ENCODE measurements at places on chromosomes 3 and 15.

GRCh38 chr3:55795746-55796145 lies 308.6 kb upstream of the WNT5A start:
- DNase-seq: no peak

DNA sequence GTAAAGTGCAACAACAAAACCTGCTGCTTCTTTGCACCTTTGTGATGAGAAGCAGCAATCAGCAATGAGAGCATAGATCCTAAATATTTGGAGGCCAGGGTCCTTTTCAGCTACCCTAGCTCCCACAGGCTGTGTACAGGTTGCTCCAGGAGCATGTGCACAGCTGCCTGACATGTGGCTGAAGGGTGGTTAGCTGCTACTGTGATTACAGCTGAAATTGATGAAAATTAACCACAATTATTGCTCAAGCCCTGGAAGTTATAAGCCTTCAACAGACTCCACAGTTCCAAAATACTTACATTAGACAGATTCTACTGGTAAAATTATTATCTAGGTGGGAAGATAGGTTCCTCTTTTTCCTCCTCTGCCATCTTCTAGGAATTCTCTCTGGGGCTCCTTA lies 28.5 kb downstream of the COMMD2 start:
- DNase-seq: no peak

GRCh38 chr3:194279101-194279500 lies 72.0 kb downstream of the CPN2 start:
- DNase-seq: no peak

- DNase-seq: no peak
Measured at GRCh38 chr3:134059671-134060560, 30.2 kb upstream of the SLCO2A1 start.

- DNase-seq: no peak
Measured at GRCh38 chr3:133629146-133629545, 32.6 kb downstream of the TOPBP1 start.

- DNase-seq: no peak
Measured at GRCh38 chr3:9749296-9749644, 482 bp upstream of the OGG1 start.

- no peak for DNase-seq
Measured at GRCh38 chr3:41430886-41431285, 231.6 kb downstream of the CTNNB1 start.

GRCh38 chr3:129611812-129612533 lies 5.5 kb upstream of the PLXND1 start:
- DNase-seq: no peak

DNA sequence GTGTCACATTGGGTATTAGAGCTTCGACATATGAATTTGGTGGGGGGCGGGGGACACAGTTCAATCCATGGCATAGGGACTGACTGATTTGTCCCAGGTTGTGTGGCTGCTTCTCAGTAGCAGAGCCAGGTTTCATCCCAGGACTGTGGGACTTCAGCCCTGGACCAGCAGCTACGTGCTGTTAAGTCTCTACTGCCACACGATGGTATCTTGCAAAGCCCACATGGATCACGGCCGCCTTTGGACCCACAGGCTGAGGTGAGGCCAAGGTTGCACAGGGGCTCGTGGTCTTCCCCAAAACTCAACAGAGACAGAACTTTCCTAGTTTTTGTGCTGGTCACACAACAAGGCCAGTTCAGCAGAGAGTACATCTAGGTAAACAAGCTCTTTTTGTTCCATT lies 97.4 kb downstream of the LRRK1 start:
- DNase-seq: no peak

- DNase-seq: no peak
Measured at GRCh38 chr3:12884186-12884680, 42.9 kb upstream of the RPL32 start.

DNA sequence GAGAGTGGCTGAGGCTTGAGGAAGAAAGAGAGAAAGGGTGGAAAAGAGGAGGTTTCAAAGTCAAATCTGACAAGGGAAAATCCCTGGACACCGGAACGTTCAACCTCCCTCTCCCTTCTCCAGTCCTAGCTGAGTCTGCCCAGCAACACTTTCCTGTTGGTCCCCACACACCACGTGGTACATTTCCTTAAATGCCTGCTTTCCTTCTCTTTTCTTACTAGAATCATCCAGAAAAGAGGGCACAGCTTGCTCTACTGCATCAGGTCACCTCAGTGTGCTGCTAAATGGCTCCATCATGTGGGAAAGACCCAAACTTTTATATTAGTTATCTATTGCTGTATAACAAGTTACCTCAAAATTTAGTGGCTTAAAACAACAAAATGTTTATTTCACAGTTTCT lies 181.2 kb downstream of the NECTIN3 start:
- DNase-seq: no peak

GRCh38 chr3:98964784-98965183 lies 63.3 kb upstream of the DCBLD2 start:
- DNase-seq: no peak

DNA sequence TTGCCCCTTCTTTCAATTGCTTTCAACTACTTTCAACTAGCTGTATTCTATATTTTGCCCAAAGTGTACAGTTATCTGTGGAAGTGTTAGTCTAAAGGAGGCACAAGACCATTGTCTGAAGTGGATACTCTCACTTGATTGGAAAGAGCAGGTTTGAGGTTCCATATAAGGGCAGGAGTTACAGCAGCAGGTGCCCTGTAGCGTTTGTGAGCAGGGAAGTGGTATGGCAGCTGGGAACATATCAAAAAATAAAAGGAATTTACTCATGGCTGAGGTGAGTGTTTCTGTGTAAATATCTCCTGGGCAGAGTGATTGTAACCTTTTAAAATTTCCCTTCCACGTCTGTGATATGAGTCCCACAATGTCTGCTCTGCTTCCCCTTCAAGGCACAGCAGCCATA lies 38.5 kb upstream of the DNAJC13 start:
- DNase-seq: no peak

GRCh38 chr3:30073622-30074021 lies 532.8 kb upstream of the TGFBR2 start:
- no peak for DNase-seq

DNA sequence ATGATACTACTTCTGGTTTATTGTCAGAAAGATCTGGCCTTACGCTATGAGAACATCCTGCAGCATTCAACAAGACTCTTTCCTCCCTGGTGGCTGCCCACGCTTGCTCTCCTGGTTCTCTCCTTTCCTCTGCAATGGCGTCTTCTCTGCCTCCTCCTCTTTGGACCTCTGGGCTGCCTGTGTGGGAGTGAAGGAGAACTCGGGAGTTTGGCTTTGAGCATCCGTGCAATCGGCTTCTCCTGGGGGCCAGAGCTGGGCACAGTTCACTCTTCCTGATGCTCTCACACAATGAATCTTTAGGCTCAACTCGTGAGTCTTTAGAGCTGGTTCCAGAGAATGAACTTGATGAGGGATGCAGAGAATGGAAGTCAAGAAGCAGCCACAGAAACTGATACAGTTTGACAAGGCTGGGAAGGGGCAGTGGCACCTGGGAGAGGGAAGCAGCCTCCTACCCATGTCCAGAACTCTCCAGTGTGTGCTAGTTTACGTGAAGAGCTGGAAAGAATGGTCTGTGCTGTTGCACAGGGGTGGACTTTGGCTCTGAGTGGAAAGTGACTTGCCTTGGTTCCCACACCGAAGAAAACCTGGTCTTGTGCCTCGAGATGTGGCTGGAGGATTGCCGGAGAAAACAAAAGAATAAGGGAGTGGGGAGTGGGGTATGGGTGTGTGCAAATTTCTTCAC lies 37.9 kb downstream of the RPLP1 start:
- no peak for DNase-seq

DNA sequence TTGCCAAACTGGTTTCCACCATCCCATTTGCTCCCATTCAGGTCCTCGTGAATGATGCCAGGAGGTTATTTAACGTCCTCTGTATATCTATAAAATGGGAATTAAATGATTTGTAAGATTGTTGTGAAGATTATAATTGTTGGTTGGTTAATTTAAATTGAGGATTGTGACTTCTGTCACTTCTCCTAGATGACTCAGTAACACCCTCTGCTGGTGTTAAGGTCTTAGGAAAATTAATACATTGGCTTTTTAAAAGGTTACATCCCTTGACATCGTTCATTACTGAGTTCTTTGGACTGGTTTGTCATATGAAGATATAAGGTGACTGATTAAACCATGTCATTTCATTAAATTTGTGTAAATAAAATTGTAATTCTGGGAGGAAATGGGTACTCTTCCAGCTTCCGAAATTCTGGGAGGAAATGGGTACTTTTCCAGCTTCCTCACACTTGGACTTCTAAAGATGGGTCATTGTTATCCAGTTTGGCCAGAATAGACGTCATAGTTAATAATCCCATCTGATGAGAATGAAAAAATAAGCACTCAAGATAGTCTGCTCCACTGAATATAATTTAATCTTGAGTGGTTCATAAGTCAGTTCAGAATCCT lies 33.3 kb upstream of the PAQR5 start:
- DNase-seq: no peak

GRCh38 chr3:147002721-147003120 lies 397.6 kb upstream of the PLSCR5 start:
- no peak for DNase-seq

DNA sequence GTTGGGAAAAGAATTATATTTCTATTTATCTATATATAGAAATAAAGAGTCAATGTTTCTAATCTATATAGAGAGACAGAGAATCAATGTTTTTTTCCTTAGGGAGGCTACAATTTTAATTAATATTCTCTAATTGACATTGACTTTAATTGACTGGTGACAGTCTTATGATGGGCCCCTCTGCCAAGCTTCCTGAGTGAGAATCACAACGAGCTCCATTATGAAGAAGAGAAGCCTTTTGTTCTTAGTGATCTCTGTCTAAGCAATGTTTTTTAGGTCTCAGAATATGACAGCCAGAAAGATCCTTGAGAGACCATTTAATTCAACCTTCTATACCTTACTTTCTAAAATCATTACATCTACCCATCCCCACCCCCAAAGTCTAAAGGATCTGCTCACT lies 70.9 kb downstream of the IGSF11 start:
- DNase-seq: no peak

DNA sequence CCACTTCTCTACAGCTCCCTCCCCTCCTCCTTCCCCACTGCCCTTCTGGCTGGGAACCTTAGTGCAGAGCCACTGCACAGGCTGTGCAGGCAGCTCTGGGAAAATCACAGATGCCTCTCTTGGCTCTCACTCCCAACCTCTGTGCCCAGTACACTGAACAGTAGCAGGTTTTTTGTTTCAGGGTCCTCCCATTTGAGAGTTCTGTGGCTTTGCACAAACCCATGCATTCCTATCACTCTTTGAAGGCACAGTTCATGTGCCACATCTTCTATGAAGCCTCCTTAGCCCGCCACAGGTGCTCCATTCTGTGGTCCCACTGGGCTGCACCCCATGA lies 103.9 kb downstream of the SNRK start:
- no peak for DNase-seq

DNA sequence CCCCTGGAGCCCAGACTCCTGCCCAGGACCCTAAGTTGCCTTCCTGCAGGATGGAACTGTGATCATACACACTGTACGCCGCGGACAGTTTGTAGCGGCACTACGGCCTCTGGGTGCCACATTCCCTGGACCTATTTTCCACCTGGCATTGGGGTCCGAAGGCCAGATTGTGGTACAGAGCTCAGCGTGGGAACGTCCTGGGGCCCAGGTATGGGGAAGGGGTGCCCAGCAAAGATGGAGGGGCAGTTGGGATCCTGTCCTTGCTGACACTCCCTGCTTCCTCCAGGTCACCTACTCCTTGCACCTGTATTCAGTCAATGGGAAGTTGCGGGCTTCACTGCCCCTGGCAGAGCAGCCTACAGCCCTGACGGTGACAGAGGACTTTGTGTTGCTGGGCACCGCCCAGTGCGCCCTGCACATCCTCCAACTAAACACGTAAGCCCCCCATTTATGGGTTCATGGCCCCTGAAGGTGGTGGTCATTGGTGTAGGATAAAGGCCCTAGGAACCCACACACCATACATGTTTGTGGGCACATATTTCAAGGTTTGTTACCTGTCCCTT lies 28.8 kb downstream of the NBEAL2 start:
- DNase-seq: no peak

- DNase-seq: no peak
Measured at GRCh38 chr3:172581757-172582166, 58.5 kb upstream of the TNFSF10 start.

DNA sequence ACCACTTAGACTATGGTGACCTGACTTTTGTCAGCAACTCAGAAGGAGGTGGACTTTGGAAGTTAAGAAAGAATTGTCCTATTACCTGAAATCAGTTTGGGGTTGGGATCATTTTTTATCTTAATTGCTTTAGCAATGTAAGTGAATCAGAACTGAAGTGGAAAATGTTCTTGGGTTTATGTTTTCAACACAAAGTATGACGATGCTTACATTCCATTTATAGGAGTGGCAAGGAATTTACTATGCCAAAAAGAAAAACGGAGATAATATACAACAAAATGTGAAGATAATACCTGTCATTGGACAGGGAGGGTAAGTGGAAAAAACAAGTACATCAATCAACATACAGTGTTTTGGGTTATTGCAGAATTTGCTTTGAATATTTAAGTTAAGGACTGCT lies 116.1 kb downstream of the PDE8A start:
- no peak for DNase-seq

DNA sequence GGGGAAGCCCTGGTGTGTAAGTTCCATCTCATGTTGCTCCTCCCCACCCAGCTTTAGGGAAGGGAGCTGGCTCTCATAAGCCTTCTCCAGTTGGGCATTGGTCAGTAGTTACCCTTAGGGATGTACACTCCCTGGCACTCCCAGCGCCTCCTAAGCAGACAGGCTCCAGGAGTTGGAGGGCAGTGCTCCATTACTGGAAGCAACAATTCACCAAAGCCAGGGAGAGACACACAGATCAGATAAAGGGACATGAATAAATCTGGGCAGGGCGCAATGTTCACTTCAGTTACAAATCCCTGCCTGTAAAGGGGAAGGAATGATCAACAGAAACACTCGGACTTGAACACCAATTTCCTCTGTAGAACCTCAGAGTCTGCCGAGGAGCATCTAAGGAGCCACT lies 169.1 kb upstream of the CTNNB1 start:
- DNase-seq: no peak

DNA sequence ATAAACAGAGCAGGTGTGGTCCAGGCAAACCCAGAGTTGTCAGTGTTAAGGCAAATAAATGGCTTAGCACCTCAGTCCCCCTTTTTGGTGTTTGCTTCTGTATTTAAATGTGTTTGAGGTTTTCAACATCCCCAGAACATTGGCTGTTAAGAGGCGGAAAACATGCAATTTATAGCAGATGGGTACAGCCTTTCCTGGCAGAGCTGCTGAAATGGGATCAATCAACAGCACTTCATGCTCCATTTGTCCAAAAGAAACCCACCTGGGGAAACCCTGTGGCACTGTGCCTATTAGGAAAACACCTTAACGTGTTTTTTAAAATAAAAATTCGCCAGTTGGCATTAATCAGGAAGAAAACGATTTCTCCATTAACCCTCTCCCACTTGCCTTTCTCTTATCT lies 135.4 kb downstream of the MCTP2 start:
- no peak for DNase-seq

- DNase-seq: no peak
Measured at GRCh38 chr3:3102751-3103150, 7.4 kb downstream of the IL5RA start.

GRCh38 chr3:119279584-119280243 lies 14.5 kb upstream of the ARHGAP31 start:
- DNase-seq: no peak

- no peak for DNase-seq
Measured at GRCh38 chr3:184771301-184772127, 40.5 kb upstream of the VPS8 start.

GRCh38 chr3:129442486-129442885 lies 2.5 kb downstream of the IFT122 start:
- DNase-seq: no peak

All from D721Med (cell line).